ENCODE measurements at places on chromosomes 5 and 9.

GRCh38 chr5:179209359-179210150 lies 135.7 kb downstream of the ADAMTS2 start:
- no peak for DNase-seq

GRCh38 chr9:124257844-124258606 lies at the start of gene NEK6:
Gene NEK6, plus strand, starts transcription at chr9:124257949. Its CDS starts 44,016 bp downstream, at chr9:124301965.
- DNase-seq: no peak

DNA sequence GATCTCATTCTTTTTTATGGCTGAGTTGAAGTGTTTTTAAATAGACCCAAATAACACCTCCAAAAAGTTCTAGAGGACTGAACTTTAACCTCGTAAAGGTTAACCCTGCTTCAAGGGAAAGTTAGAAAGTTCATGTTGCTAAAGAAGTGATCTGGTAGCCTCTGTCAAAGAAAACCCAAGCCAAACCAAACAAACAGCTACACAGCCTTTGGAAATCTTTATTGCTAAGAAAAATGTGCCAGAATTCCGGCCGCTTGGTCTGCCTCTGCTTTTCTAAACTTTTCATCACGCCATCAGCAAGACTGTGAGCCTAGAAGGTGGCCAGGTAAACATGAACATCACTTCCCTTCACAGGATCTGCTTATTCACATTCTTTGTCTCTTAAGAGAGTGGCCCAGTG lies 17.9 kb downstream of the FUBP3 start:
- no peak for DNase-seq

DNA sequence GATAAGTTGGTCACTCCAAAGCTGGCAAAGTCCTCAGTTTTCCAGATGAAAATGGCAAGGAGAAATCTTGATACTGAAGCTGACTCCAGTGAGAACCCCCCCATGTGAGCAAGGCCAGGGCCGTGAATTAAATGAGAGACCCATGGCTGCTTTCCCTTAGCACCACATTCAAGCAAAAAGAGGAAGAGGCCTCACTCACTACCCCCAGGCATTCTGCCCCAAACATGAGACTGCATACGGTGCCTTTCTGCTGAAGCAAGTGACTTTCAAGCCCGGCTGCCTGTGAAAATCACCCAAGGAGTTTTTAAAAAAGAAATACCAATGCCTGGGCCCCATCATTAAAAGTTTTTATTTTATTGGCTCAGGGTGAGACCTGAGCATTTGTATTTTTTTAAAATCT lies 66.9 kb downstream of the TMEM252 start:
- DNase-seq: no peak

GRCh38 chr5:158068964-158069363 lies 210.0 kb upstream of the CLINT1 start:
- DNase-seq: no peak

- no peak for DNase-seq
Observed at GRCh38 chr5:10600626-10601245, 36.9 kb downstream of the ANKRD33B start.

DNA sequence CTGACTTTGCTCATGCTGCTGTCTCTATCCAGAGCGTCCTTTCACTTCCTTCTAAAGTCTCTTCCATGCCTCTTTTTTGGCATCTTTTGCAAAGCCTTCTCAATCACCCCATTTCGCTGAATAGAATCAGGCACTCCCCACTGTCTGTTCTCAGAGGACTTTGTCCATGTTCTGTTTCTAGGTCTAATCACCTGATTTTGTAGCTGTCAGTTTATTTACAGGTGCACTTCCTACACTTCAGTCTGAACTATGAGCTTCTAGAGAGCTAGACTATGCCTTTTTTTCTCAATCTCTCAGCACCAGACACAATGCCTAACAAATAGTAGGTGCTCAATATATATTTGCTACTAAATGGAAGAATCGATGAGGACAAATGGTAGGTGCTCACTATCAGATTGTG lies 29.9 kb downstream of the TLR4 start:
- DNase-seq: no peak

- DNase-seq: no peak
Observed at GRCh38 chr5:109345699-109346098, 64.1 kb downstream of the PJA2 start.

DNA sequence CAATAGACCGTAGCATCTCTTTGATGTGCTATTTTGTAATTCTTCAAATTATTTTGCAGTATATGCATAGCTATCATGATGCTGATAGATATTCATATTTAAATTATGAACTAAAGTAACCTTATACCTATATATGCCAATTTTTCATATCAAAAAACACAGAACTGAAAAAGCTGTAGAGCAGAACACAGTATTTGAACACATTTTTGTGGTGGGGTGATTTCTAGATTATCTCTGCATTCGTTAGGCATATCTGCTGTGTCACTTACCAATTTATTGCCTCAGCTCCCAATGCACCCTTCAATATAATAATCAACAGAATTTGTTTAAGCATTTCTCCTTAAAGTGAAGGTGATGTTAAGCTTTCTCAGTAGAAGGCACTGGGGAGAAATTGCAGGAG lies 998.2 kb downstream of the PTPRD start:
- DNase-seq: no peak

- DNase-seq: no peak
Observed at GRCh38 chr9:133727277-133727875, 10.8 kb downstream of the SARDH start.

DNA sequence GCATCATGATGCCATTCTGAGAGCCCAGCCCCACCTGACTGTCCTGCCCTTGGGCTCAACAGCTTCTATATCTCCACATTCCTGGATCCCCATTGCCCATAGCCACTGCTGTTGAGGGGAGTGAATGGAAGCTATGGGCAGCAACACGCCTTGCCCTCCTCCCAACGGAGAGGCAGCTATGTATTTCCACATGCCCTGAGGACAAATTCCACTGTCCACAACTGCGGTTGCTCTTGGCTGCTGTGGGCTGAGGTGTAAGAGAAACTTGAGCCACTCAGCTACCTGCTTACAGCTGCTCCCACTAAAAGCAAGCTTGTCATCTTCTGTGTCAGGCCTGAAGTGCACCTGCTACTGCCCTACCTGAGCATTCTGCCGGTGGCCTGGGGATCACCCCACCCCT lies 222.9 kb downstream of the PSAT1 start:
- no peak for DNase-seq

DNA sequence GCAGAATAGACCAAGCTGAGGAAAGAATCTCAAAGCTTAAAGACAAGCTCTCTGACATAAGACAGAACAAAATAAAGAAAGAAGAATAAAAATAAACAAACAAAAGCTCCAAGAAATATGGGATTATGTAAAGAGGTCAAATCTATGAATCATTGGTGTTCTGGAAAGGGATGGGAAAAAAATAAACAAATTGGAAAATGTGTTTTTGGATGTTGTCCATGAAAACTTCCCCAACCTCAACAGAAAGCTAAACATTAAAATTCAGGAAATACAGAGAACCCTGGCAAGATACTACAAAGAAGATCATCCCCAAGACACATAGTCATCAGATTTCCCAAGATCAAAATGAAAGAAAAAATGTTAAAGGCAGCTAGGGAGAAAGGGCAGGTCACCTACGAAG lies 662.0 kb upstream of the CDH18 start:
- DNase-seq: no peak

DNA sequence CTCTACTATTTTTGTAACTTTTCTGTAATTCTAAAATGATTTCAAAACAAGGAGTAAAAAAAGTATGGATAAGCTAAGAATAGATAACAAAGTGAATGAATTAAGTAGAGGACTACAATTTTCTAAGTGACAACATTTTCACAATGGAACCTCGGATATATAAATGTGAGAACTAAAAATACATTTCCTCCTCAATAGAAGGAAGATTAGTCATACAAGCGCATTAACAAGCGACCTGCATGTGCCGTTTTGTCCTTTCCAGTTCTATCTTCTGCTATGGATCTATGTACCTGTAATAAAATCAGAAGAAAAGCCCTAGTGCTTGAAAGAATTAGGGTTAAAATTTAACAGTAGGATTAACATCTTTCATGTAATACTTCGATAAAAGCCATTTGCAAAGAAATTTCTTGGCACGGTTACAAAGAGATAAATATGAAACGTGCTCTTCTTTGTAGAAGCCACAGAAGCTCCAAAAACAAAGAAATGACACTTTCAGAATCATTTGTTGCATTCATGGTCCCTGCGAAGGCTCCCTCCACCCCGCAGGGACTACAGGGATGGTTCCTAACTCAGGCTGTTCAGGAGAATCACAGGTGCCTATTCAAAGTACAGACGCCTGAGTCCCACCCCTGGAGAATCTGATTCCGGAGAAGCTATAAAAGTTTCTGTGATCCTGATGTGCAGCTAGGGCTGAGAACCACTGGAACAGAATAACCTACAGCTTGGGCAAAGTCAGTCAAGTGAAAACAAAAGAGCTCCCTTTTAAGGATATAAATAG lies 216.6 kb upstream of the EFNA5 start:
- DNase-seq: no peak

- DNase-seq: no peak
Observed at GRCh38 chr5:87034557-87034956, 233.1 kb upstream of the RASA1 start.

DNA sequence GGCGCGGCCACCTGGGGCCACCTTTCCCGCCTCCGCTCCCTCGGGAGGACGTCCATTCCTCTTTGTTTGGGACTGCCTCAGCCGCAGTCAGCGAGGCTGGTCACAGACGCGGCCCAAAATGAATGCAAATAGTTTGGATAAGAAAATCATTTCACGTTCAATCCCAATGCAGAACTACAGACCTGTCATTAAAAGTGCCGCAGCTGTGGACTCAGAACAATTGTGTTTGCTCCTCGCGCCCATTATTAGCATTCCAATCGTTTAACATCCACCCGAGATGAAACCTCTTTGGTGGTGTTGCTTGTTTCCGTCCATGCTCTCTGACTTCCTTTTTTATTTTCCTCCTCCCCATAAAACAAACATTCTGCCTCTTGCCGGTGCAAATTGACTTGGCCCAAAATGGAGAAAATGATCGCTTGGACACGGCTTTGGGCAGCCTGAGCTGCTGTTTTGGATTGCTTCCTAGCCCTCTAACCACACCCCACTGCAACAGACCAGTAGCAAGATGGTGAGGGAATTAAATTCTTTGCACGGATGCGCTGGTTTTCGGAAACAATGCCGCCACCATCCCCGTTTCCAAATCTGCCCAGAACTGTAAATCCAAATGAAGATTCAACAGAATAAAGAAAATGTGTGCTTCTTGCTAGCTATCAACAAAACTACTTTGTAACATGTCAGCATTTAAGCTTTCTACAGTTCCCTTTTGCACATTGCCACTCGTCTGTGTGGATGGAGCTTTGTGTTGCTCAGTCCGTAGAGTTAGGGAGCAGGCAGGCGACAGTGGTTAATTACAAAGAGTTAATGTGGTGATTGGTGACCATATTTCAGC lies 784 bp downstream of the NLN start:
- no peak for DNase-seq

DNA sequence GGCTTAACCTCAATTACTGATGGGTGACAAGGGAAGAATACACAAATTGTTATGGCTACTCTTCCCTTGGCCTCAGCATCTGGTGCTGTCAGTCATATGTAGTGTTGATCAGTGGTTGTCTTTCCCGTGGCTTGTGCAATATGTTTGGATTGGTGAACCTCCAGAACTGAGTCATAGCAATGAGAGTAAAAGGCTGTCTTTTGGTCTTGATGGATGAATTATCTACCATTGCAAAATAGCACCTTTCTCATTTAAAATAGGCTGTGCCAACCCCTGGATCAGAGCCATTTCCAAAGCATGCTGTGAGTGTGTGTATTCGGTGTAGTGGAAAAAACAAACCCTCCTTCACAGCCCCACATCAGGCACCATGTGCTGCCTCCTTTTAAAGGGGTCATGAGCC lies 14.6 kb upstream of the F2R start:
- DNase-seq: no peak

- DNase-seq: no peak
Observed at GRCh38 chr9:96202971-96203780, 98.8 kb downstream of the HSD17B3 start.

DNA sequence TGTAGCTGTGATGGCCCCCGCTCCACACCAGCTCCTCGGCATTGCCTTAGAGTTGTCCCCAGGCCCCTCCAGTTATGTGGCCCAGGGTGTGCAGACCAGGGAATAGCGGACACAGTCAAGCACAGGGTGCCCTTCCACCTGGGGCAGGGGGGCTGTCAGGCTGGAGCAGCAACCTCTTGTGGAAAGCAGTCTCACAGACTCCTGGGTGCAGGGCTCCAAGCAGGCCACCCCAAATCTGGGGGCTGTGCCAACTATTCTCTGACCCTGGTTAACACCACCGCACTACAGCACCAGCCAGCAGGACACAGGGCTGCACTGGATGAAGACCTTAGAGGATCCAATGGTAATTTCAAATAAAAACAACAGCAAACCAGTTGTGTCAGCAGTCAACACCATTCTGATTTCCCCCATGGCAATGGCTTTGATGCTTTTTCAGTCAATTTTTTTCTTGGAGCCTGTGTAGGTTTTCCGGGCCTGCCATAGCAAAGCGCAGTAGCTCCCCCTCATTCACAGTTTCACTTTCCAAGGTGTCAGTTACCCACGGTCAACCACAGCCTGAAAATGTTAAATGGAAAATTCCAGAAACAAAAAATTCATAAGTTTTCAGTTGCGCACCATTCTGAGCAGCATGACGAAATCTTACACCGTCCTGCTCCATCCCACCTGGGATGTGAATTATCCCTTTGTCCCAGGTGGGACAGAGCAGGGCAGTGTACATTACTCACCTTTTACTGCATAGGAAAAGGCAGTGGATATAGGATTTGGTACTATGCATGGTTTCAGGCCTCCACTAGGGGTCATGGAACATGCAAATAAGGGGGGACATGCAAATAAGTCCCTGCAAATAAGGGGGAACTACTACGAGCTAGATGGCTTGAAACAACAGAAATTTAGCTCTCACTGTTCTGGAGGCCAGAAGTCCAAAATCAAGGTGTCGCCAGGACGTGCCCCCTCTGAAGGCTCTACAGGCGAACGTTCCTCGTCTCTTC lies 49.0 kb downstream of the C5orf15 start:
- DNase-seq: no peak

GRCh38 chr9:119998614-119999013 lies 581.4 kb downstream of the CDK5RAP2 start:
- DNase-seq: no peak

DNA sequence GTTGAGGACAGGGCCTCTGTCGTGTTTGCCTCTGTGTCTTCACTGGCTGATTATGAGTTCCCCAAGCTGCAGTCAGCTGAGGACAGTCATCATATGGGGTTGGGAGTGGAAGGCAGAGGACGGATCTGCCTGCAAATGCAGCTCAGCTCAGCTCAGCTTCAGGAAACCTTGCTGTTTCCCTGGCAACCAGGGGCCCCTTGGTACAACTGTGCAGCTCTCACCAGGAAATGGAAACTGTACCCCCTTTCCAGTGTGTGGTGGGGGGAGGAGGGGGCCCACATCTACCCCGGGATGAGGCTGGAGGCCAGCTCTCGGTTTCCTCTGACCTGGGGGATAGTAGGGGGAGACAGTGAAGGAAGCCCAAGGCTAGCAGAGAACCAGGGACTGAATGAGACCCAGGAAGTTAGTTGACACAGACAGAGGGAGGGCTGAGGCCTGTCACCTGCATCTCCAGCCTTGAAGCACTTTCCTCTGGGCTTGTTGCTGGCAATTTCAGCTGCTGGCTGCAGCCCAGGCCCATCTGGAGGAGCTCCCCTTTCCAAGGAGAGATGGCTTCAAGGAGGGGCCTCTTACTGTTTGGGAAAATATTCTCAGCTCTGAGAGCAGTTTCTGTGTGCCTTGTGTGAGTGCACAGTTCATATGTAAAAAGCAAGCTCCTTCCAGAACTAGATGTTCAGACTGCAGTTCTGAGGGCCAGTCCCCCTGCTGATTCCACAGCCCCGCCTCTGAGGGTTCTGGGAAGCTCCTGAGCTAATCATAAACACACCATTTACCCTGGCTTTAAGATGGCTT lies 6.9 kb downstream of the ANXA6 start:
- no peak for DNase-seq

- DNase-seq: no peak
Observed at GRCh38 chr5:134547066-134547465, 21.6 kb downstream of the JADE2 start.
